ENCODE measurements at places on chromosomes 1 and 21.

GRCh38 chr21:27301220-27301619, 334.3 kb upstream of the ADAMTS5 start:
- no peak for DNase-seq

DNA sequence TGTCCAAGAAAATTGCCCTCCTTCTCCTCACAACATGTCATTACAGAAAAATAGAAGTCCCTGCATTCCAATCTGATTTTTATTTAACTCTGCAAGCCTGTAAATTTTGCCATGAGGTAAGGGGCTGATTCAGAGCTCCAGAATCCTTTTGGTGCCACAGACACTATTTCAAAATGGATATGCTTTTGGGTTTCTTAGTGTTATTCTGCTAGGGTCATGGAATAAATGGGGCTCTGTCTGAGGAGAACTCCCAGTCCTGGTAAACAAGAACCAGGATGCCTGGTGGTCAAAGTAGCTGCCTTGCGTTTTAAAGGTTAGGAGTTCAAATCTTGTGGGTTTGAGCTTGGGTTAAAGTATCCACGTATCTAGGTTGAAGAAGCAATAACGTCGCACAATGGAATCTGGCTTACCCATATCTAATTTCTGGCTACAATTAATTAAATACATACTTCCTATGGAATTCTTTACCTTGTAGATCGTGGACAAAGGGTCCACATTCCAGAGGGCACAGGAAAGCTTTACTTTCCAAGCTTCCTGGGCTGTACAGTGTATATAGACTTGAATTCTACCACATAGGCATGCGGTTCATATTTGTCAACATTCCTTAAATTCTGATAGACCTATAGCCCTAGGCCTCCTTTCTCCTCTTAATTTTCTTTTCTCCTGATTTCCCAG, 98.0 kb upstream of the CDC42BPA start:
- no peak for DNase-seq

DNA sequence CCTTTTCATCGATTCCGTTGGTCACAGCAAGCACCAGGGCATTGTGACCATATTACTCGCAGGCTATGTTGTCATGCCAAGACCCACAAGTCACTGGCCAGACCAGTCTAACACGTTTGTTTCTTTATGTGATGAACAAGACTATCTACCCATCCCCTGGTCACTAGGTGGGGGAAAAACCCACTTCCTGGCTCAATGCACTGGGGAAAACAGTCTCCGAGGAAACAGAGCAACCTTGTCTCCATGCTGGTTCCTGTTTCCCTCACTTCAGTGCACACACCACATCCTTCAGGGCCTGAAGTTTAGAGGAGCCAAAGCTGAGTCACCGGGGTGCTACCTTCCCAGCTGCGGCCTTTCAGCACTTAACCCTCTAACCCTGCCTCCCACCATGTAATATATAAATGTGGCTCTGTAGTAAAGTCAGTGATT, 20.9 kb downstream of the ERICH3 start:
- peak; percentile 9 for DNase-seq

GRCh38 chr1:151710187-151710840, 6.3 kb downstream of the CELF3 start:
- peak; percentile 38 for DNase-seq

DNA sequence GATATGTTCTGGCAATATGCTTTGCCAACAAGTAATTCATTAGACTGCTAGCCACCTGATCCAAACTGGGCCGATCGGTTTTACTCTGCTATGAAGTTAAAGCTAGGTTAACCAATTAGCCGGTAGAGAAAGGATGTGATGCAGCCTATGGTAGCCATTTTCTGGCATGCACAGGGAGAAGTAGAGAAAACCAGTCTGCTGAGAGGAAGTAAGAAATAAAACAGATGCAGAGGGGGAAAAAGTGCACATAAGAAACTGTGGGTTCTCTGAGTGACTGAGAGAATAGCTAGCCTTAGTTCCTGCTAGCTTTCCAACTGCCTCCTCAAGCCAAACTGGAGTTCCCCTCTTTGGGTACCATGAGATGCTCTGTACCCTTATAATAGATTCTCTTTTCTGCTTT, 52.8 kb downstream of the ARID4B start:
- DNase-seq: no peak

DNA sequence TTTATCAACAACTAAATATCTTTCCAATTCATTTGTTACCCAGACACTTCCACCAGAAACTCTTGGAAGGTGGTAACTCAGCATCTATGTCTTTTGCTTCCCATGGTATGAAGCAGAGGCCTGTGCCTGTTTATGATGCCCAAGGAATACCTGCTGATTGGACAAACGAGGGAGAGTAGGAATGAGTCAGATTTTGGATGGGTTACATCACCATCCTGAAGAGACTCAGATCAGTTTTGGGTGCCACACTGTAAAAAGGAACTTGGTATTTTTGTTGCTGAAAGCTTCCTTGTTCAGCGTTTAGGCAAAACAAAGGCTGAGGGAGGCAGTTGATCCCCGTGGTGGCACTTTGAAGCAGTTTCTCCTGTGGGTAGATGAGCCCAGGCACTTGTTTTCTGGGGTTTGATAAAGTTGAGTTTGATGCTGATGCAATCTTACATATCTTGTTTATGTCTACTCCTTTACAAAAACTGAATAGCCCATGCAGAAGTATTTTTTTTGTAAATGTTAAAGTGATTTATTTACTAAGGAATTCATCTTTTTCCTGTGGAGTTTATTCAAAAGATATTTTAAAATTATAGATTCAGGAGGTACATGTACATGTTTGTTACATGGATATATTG, 26.7 kb upstream of the CYP4X1 start:
- no peak for DNase-seq

- no peak for DNase-seq
Measured at GRCh38 chr1:51309291-51309690, 21.1 kb downstream of the TTC39A start.

DNA sequence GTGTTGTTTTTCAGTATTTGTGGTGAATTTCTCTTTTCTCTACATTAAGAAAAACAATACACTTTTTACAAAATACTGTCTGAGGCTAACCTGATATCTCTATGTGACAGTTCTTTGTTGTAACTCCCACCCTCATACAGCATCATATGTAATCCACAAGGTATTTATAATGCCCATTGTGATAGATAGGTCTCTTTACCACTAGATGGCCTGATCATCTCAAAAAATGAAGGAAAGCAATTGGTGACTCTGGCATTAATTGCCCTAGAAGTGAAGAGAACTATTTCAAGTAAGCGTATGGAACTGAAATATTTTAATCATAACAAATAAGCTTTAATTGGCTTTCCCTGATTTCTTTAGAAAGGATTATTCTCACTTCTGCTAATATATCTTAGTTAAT, 36.2 kb upstream of the HFM1 start:
- no peak for DNase-seq

DNA sequence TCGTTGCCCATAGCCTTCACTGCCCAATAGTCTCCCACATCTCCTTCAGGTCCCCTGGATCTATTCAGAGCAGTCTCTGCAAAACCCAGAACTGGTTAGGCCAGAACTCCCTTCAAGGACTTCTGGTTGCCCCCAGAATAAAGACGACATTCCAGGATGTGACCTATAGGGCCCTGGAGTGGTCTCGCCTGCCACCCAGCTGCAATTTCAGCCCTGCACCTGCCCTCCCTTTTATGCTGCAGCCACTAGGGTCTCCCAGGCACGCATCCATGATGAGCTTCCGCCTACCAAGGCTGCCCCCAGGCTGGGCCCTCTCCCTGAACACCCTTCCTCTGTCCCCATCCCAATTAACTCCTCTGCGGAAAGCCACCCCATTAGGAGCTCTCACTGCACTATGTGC, 7.2 kb upstream of the TSPEAR start:
- no peak for DNase-seq

DNA sequence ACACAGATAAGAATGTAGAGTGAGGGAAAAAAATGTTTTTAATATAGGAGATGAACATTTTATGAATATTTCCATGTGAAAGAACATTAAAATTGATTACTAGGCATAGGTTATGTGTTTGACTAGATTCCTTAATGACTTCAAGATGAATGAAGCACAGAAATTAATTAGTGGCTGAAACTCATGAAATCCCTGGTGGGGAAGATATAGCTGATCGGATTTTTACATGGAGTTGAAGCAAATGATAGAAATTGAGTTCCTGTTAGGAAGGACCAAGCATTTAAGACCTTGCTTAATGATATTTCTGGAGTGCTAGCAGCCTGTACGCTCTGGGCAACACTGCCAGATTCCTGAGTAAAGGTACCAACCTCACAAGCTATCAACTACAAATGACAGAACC, 68.9 kb upstream of the IVNS1ABP start:
- DNase-seq: no peak
